ENCODE measurements at places on chromosomes 7 and 10. TPM values are rescaled to one million over a fixed set of nuclear protein-coding genes. Genes with fewer than 3 reads are reported as not detected.

DNA sequence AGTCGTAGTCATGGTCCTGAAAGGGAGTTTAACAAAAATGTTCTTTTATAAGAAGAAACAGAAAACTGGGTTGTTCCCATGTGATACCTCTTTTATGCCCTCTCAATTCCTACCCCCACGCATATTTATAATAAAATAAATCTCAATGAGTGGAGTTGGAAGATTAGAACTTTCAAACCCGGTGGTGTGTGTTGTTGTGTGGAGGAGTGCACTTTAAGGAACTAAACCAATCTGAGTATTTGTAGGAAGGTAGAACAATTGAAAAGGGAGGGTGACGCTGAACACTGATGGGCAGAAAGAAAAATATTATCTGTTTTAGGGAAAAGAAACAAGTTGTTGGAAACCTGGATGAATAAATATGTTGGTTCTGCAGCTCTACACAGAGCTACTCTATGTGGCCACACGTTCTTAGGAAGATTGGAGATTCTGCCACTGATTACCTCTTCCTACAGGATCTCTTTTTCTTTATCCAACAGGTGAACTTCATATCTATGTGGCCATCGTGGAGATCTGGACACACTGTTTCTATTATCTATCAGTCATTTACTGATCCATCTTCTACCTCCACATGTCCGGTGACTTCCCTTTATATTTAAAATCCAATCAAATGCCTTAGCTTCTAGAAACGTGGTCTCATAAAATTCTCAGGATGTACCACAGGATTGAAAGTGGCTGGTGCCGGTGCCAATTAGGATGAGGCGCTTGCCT lies 13.1 kb upstream of the GATA3 start:
- no peak for DNase-seq

DNA sequence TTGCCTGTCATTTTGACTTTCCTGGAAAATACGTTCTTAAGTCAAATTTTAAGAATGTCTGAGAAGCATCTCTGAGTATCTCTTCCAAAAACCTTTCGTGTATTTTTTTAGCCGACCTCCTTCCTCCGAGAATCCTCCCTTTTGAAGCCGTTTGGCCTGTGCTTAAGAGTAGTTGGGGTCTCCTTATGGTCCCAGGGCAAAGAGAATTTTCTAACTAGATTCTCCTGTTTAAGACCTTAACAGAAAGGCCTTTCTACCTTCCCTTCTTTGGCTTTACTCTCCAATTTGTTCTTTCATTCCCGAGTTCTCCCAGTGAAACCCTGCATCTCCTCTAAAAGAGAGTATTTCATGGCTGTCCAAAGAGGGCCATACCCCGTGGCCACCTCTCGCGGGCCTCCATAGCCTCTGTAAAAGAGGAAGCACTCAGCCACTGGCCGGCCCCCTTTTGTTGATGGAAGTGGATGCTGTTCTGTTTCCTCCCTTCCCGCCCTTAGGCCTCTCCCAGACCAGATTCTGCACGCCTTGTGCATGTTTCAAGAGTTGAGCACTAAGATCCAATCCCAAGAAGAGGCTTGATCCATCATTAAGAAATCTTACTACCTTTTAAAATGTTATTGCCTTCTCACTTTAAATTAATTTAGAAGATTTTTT lies 6.6 kb upstream of the FEZF1 start:
- DNase-seq, result no peak

- DNase-seq, result no peak
Observed at GRCh38 chr10:101301111-101301731, 52.7 kb upstream of the BTRC start.

GRCh38 chr7:150531704-150532103 lies 17.0 kb downstream of the GIMAP7 start:
- DNase-seq, result no peak

GRCh38 chr7:30473903-30474302 lies 4.7 kb downstream of the NOD1 start:
- no peak for DNase-seq

DNA sequence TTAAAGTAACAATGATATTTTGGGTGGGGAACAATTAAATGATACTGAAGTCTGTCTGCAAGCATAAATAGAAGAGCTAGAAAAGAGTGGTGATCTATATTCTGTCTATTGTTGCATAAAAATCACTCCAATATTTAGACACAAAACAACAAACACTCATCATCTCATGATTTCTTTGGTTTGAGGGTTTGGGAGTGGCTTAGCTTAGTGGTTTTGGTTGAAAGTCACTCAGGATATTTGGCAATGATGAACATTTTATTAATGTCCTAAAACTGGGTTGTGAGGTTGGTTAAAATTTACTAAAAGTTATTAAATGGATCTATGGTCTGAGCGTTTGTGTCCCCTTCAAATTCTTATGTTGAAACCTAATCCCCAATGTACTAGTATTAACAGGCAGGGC lies 54.7 kb upstream of the EGFR start:
- DNase-seq, result no peak

GRCh38 chr10:106570268-106570667 lies 594.2 kb downstream of the SORCS1 start:
- no peak for DNase-seq

GRCh38 chr7:34247468-34247867 lies 342.1 kb downstream of the BMPER start:
- no peak for DNase-seq

- DNase-seq, result no peak
Observed at GRCh38 chr7:150665896-150666295, 19.6 kb upstream of the GIMAP2 start.

- DNase-seq, result no peak
Observed at GRCh38 chr10:20817116-20817515, 80.0 kb downstream of the NEBL start.

DNA sequence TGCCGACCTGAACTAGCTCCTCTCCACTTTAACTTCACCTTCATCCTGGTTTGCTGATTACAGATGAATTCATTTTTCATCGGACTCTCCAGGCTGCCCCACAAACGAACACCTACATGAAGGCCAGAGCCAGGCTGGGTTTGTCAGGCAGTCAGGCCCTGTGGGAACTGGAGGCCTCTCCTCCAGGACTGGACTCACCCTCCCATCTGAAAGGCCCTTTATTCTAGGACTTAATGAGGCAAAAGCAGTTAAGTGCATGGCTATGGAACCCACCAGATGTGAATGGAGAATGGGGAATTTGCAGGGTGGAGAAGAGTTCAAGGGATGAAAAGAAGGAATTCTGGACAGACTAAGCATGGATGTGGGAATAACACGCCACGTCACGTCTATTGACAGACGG lies 170.8 kb downstream of the ARHGAP12 start:
- no peak for DNase-seq

GRCh38 chr7:91357901-91358300 lies 93.7 kb downstream of the FZD1 start:
- no peak for DNase-seq

- no peak for DNase-seq
Observed at GRCh38 chr10:102635377-102635776, 8.9 kb upstream of the TRIM8 start.

DNA sequence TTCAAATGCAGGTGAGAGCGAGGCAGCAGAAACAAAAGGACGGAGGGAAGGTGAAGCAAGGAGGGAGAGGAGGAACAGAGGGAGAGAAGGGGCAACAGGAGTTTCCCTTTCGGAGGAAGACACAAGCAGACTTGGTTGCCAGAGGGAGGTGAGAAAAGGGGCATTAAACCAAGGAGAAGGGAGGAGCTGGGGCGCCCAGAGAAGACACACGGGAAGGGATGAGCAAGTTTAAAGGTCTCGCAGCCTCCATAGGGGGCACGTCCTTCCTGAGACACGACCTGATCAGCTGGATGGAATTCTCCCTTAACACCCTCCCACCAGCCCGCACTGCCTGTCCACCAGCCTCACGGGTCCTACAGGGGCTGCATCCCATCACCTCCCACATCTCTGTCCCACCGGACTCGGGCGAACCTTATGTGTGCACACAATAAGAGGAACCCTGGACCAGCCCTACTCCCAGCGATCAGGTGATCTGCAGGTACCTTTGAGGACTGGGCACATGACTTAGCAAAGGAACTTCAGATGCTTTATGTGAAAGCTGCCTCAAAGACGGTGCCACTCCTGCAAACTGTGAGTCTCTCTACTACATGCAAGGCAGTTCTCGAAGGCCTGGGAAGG lies 251.2 kb downstream of the TNS3 start:
- DNase-seq, result no peak

DNA sequence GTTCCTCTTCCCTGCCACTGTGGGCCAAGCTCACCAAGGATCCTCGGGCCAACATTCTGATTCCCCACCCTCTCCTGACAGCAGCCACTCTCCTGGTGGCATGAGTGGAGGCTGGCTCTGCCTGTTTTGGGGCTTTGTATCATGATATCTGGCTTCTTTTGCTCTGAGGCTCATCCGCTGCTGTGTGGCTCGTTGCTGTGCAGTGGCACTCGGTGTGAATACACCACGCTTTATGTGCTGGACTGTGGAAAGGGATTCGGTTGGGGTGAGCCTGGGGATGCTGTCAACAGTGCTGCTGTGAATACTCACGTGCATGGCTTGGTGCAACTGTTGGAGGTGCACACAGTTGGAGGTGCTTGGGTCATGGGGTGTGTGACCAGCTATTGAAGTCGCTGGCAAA lies 208.5 kb downstream of the COBL start:
- DNase-seq, result no peak

- DNase-seq, result no peak
Observed at GRCh38 chr10:25557136-25557535, 376.9 kb upstream of the MYO3A start.

GRCh38 chr10:16845248-16845647 lies 28.0 kb upstream of the RSU1 start:
- no peak for DNase-seq

DNA sequence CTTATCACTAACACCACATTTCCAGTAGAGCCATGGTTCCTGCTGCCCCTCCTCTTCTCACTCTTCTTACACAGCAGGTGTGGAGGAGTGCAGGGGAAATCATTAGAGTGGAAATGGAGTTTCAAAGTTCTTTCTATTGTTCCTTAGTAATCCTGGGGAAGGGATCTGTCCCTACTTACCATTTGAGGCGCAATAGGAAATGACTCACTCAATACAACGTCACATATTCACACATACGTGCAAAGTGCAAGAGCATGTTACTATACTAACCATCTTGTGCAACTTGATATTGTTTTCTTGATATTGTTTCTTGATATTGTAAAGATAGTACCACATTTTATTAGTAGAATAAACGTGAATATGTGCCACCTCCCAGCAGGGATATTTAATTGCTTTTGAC lies 1010.2 kb downstream of the DNAJB9 start:
- no peak for DNase-seq

DNA sequence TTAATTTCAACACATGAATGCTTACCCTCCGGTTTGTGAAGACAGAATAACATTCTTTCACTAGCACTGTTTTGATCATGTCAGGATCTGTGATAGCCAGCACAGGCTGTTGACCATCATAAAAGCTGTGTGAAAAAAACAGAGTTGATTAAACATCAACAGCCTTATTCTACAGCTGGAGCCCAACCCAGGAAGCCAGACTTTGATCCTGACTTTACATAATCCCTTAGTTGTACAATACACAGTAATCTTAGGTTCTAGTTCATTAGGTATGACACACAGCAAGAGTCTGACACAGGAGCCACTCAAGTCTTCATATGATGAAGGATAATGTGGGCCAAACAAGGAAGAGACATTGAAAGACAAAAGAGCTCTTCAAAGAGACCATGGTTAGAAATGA lies 11.4 kb downstream of the CYP3A4 start:
- DNase-seq, result no peak

DNA sequence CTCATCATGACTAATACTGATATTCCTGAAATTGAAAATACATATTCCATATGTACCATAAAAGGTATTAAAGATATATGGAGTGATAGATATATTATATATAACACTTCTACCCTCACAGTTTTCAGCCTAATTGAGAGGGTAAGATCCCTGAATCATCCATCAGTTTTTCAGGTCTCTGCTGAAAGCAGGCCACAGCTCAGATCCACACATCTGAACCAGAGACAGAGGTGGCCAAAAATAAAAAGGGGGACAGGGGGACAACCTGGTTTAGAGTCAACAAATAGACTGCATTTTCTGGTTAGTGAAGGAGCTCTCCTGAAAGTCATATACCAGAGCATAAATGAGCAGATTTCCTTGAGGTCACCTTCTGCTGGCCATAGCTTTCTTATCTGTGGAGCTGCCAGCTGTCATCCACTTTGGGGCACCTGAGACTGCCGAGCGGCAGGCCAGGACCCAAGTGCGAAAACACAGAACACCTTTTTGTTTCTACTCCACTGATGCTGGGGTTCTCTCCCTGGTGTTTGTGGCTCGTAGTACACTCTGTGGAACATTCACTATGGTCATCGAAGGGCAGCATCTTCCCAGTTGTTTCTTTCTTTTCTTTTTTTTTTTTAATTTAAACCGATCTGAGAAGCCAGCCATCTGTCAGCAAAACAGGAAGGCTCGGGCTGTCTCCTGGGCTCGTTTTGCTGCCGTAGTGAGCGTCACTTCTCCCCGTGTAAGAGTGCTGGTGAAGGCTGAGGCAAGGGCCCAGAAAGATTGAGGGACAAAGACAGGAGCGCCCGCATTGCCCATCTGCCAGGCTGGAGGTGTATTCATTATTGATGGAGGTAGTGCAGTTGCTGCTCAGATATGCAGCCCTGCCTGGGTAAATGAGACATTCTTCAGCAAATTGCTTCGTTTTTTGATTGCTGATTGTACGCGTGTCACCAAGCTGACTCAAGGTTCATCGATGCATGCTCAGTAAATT lies 13.5 kb downstream of the IKZF1 start:
- no peak for DNase-seq

- no peak for DNase-seq
Observed at GRCh38 chr7:34330308-34330707, 327.7 kb upstream of the NPSR1 start.

DNA sequence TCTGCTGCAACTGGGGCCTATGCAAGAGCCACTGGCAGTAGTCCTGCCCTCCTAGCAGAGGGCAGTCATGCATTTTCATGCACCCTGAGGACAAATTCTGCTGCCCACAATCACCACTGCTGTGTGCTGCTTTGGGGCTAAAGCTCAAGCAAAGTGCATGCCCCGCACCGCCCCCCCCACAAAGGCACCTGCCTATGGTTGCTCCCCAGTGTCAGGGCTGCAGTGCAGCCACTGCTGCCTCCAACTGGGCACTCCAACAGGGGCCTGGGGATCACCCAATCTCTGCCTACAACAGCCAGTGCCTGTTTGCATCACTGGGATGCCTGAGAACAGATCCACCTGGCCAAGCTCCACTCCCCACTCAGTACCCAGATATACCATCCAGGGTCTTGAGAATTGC lies 417.0 kb downstream of the HTR7 start:
- DNase-seq, result no peak

Gene OR2A1
- total RNA-seq, result not detected

Gene HOXA4
- total RNA-seq, result 37.6 TPM

Gene PNLIPRP1
- not detected for total RNA-seq

Gene ALDH18A1
- total RNA-seq, result 113 TPM

Gene YWHAG
- 140 TPM for total RNA-seq

Gene NOD1
- total RNA-seq, result 10.9 TPM

Gene PHYHIPL
- 14.3 TPM for total RNA-seq

Gene ITPRID1
- total RNA-seq, result 0.07 TPM

Gene EPHA1
- total RNA-seq, result 18.0 TPM

Gene PIK3CG
- not detected for total RNA-seq

Data from type B pancreatic cell (in vitro differentiated cells).